ENCODE measurements at places on chromosomes 4 and X.

DNA sequence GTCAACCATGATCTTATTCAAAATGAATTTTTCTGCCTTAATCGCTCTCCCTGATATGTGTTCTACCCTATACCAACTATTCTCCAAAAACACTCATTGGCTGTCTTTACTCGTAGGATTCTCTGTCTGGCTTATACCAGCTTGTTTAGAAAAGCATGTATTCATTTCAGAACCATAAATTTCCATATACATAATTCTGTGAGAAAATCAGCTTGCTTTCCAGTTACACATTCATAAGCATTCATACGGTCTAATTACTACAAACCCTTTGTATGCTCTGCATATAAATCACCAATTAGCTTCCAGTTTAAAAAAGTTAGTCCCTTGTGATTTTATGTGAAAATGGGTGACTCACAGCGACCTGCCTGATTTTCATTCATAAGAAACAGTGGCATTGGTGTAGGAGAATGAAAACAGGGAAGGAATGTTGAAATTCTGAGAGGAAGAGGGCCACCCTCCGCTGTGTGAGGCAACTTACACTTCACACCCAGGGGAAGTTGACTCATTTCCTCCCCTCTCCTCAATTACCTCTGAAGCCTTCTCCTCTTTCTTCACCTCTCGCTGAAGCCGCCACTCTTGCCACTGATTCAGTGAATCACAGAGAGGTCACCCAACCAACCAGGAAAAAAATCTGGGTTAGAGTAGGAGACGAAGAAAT, 63.3 kb downstream of the MEPE start:
- DNase-seq = no peak

GRCh38 chr4:87911252-87911774, 64.2 kb upstream of the SPP1 start:
- no peak for DNase-seq

GRCh38 chrX:55005256-55005655, 5.1 kb downstream of the APEX2 start:
- DNase-seq = no peak

DNA sequence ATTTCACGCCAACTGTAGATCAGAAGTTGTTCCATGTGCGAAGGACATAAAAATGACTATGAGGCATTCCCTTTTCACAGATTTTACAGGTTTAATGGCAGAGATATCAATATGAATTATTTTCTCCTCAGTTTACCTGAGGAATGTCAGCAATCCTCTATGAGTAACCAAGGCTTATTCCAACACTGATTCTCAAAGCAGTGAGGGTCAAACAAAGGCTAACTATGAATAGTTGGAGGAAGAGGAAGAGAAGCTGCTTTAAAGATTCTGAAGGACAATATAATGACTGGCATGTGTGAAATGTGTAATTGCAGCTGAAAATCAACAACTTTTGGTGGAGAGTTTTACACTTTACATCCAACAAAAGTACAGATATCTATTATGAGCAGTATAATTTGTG, 29.1 kb downstream of the NAF1 start:
- DNase-seq = no peak

DNA sequence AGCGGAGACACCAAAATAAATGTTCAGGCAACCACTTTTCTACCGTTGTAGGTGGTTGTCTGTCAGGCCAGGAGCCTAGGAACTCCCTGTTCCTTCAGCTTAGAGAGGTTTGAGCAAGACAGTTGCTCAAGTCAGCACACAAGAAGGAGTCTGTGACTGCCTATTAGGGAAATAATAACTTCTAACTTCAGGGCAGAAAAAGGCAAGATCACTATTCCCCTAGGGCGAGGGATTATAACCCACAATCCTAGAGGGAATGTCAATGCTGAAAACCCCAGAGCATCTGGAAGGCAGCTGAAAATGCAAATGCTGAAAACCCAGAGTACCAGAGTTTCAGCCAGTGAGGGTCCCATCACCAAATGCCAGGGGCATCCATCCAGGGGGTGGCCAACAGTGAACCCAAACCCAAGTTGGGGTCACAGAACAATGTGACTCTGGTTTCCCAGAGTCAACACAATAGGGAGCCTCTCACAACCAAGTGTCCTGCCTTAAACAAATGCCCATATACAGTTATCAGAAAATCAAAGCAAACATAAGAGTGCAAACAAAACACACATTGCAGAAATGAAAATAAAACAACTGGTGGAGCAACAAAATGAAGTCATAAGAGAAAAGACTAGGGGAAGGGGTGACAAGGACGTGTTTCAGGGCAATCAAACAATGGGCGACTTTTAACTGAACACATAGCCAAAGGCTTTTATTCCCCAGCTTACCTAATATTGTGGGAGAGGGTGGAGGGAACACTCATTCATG, 27.6 kb downstream of the MORF4L2 start:
- no peak for DNase-seq

GRCh38 chrX:48939524-48940228, 17.7 kb downstream of the OTUD5 start:
- DNase-seq = no peak

DNA sequence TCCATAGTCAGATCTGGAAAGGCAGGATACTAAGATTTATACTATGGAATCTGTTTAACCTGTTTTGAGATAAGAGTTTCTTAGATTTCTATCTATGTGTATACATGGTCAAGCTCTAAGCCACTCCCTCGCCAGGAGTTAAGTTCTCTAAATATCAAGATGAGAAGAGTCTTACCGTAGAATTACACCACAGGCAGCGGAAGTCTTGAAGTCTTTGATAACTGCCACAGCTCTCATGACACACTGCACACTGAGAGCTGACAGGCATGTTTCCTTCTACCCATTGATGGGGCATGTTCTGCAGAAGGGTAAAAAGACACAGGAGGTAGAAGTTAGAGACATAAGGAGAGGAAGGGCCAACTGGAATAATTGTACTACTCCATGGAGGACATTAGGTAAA, 67.7 kb downstream of the DGKK start:
- DNase-seq = no peak

DNA sequence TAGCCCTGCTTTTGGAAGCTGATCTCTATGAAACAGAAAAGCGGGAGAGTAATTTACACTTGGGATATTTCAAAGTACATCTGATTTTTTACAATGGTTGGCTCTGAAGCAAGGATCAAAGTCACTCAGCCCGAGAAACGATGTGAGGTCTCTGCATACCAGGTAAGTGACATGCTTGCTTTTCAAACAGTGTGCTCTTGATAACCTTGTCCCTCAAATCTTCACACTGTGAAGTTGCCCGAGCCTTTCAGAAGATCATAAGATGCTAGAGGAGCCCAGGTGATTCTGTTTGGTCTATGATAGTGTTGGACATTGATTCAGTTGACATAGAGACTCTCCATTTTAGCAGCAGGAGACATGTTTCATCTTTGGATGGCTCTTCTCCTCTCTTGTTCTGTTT, 47.1 kb upstream of the KLHL34 start:
- DNase-seq = no peak

DNA sequence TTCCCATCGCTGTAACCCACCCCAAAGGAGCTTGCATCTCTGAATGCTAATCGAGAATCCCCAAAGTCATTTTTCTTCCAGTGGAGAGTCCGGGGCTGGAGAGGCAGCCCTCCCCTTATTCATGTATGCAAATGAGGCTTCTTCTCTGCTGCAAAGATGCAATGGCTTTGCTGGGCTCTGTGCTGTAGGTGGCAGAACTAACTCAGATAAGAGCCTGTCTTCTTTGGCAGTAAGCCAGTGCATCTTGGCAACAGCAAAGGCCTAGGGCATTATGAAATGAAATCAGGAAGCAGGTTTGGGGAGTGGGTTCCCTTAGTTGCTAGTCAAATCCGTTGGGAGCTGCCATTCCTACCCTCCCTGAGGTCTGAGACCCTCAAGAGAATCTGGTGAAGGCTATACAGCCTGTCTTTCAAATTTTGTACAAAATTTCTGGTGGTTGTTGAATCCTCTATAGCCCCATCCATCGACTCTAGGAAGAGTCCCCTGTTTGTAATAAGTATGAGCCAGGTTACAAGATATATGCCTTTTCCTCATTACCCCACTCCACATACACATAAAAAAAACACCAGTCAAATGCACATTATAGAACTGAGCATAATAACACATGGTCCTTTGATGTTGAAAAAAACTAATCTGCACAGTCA, 290.6 kb upstream of the TAPT1 start:
- DNase-seq = no peak

DNA sequence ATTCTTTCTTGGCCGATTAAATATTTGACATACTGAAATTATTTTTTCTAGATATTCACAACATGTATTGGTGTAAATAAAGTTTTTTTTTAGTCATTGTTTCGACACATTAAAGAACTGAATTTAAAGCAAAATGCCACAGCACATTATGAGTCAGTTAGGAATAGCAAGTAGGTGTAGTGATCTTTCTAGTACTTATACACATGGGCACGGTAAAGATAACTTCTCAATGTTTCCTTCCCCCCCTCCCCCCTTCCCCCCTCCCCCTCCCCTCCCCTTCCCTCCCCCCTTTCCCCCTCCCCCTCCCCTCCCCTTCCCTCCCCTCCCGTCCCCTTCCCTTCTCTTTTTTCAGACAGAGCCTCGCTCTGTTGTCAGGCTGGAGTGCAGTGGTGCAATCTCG, 1269.9 kb downstream of the ADGRL3 start:
- DNase-seq = no peak

DNA sequence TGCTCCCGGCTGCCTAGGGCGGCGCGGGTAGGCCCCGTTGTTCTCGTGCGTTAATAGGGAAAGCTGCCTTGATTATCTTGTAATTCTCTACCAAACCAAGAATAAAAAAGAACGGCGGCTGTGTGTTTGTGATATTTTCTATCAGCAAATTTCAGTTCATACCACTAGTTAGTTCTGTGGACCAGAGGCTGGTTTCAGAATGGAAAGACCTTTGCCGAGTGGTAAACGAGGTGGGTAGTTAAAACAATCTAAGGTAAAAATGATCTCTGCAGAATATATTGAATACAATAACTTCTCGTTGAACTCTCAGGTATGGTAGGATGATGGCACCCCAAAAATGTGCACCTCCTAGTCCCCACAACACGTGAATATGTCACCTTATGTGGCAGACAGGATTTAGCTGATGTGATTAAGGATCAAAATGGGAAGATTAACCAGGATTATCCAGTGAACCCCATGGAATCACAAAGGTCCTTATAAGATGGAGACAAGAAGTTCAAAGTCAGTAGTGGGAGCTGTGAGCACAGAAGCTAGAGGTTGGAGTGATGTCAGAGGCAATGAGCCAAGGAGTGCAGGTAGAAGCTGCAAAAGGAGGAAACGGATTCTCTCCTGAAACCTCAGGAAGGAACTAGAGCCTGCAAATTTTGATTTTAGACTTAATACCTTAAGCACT, 574 bp upstream of the CFAP97 start:
- no peak for DNase-seq

DNA sequence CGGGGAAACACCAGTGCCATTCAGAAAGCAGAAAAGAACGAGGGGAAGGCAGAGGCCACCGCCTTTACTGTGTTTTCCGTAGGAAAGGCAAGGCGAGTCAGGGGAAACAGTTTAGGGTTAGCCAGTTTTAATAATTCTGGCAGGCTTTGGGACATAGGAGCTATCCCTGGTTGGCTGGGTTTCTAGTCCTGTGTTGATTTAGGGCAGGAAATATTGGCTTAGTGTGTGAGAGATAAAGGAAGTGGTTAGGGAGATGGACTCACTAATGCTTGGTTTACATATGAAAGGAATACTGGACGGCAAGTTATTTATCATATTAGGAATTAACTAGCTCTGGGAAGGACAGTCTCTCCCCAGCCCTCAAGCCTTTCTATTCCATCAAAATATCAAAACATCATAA, 53.1 kb downstream of the SYNPO2 start:
- DNase-seq = no peak

- no peak for DNase-seq
These were observed 480.8 kb upstream of the INTU start for GRCh38 chr4:127151941-127152340.

- no peak for DNase-seq
These were observed 138.4 kb downstream of the SPANXN3 start for GRCh38 chrX:143378851-143379250.

DNA sequence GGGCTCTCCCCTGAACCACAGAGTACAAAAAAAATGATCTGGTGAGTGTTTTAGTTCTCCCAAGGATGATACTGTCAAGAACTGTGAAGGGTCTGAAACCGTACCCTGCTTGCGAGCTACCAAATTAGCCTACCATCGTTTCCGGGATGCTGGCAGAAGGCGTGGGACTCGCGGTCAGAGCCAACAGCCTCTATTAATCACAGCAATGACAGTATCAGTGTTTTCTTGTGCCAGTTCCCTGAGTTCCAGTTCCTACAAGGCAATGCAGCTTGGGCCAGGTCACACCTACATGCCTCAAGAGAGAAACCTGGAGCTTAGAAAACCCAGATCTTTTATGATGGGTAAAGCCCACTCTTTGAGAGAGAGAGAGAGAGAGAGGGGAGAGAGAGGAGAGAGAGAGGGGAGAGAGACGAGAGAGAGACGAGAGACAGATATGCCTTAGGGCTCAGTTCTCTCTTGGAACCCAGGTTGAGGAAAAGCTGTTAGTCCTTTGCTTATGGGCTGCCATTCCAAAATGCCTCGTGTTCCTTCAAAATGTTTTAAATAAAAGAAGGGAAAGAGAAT, 327.8 kb downstream of the ARHGAP10 start:
- DNase-seq = no peak

- no peak for DNase-seq
These were observed 54.3 kb downstream of the GPRIN3 start for GRCh38 chr4:89253311-89253710.

GRCh38 chr4:162061214-162061613, 102.6 kb downstream of the FSTL5 start:
- DNase-seq = no peak

GRCh38 chr4:43987331-43987944, 461.2 kb downstream of the KCTD8 start:
- no peak for DNase-seq

- DNase-seq = no peak
These were observed 307.1 kb downstream of the TEX13A start for GRCh38 chrX:104913348-104913747.

- DNase-seq = no peak
These were observed 14.1 kb downstream of the HPSE start for GRCh38 chr4:83320548-83320947.

GRCh38 chrX:73963682-73964081, 340.3 kb upstream of the ZCCHC13 start:
- DNase-seq = no peak

- no peak for DNase-seq
These were observed 150.0 kb downstream of the TET2 start for GRCh38 chr4:105296672-105297071.

GRCh38 chr4:16685536-16685935, 212.9 kb downstream of the LDB2 start:
- DNase-seq = no peak

GRCh38 chr4:106473515-106473914, 104.9 kb upstream of the GIMD1 start:
- DNase-seq = no peak

DNA sequence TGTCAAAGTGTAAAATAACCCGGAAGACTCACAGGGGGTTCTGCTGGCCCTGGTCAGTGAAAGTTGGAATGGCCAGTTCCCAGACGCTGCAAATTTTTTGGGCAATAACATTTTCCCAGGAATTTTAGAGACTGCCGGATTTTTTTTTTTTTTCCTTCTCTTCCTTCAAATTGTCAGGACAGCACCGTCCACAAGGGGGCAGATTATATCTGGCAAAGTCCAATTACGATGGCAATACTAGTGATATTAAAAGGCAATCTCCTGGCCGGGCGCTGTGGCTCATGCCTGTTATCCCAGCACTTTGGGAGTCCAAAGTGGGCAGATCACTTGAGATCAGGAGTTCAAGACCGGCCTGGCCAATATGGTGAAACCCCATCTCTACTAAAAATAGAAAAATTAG, 20.5 kb downstream of the SLC25A5 start:
- no peak for DNase-seq

- no peak for DNase-seq
These were observed 1048.7 kb upstream of the PRKX start for GRCh38 chrX:4762196-4762595.

Data from stimulated activated CD8-positive, alpha-beta memory T cell treated with anti-CD3 and anti-CD28 coated beads, Interleukin-7, amount 100 ng/mL, for 1 hour (primary cell).